ENCODE measurements at places on chromosomes 1 and 21.

GRCh38 chr21:41894511-41894910, 15.4 kb upstream of the PRDM15 start:
- DNase-seq = no peak

- DNase-seq = peak; percentile 34
These were observed 9.7 kb upstream of the KRTAP7-1 start for GRCh38 chr21:30839304-30839703.

GRCh38 chr1:30847358-30847972, 61.1 kb downstream of the SDC3 start:
- peak; percentile 63 for DNase-seq

- DNase-seq = no peak
These were observed 6.2 kb downstream of the E2F2 start for GRCh38 chr1:23524716-23525401.

DNA sequence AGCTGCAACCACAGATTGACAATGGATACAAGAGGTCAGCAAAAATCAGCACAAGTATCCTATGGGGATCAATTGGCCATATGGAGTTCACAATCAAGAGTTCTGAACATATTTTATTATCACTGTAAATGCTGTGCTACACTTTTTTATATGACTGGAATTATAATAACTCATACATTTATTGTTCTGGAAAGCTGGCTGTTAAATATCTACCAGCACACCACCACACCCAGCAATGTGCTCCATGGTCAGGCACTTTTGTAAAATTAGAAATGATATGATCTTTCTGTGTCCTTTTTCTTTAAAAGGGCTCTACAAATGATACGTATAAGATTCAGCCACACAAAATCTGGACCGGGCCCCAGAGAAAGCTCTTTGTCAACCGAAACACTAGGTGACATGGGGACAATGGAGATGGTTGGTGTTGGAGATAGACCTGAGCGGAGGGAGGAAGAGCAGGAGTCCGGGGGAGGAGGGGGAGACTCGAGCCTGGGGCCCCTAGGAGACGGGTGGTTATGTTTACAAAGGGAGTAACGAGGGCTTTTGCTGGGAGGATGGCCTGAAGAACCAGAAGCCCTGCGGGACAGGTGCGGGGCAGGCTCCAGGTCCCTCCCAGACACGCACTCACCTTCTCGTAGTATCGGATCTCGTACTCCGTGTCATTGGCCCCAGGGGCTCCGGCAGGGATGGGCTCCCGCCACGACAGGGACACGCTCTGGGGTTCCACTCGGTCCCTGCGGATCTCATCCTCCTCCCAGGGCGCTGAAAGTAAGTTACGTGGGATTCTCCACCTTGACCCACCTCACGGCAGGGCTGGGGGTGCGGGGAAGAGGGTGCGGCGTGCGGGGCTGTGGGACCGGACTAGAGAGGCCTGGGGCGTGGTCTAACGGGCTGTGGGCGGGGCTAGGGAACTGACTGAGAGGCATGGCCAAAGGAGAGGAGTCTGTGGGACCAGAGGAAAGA, 30.0 kb downstream of the EPHA10 start:
- no peak for DNase-seq

DNA sequence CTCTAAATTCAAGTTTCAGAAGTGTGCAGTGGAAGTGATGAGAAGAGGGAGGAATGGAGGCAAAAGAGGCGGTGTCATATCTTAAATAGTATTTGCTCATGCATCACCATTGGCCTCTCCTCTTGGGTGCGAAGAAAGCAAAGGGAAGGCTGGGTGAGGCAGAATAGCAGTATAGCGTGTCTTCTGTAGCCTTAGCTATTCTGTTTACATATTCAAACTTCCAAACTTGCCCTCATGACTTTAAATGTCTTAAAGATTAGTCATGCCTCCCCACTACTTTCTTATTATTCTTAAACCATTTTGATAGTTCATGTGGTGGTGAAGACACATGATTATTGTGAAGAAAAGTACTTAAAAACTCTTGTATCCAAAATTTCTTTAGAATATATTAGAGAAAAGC, 104.6 kb upstream of the TENT5C start:
- DNase-seq = peak; percentile 3

- DNase-seq = peak; percentile 37
These were observed 67.6 kb downstream of the TBX19 start for GRCh38 chr1:168348146-168348709.

- DNase-seq = no peak
These were observed 176.4 kb upstream of the KAZN start for GRCh38 chr1:14421977-14422609.

GRCh38 chr1:209728466-209728865, 23.8 kb downstream of the HSD11B1 start:
- DNase-seq = no peak

- DNase-seq = peak; percentile 57
These were observed at the start of gene RNF2 for GRCh38 chr1:185044981-185045813. Gene RNF2 (plus strand): TSS chr1:185045558. CDS start chr1:185087554, 41,996 bp downstream.

DNA sequence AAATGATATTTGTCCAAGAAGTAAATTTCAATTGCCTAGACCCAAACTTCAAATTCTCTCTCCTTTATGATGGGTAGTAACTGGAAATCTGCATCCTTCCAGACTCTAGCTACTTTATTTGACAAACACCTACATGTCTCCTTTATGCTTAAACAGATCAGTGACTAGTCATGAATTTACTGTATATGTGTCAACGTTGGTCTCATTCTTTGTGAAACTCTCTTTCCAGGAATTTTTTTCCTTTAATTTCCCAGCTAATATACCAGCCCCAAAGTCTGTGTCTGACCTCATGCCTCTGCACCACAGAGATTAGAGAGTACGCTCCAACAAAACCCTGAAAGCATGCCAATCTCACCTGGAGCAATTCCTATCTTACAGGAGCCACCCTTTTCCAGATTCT, 811.2 kb upstream of the NCAM2 start:
- DNase-seq = no peak

DNA sequence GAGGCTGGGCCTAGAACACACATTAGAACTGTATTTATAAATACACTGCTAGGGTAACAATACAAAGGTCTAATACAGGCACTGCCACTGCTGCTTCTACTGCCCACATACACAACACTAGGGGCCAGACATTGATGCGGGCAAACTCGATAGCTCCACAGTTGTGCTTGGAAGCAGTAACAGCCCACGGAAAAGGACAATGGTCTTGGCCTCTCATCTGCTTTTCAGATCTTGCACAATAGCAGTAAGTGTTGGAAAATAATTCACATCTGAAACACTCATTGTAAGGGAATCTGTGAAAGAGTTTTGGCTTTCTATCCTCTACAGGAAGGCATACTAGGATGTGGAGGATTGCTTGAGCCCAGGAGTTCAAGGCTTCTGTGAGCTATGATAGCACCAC, 6.9 kb upstream of the SPOCD1 start:
- no peak for DNase-seq

- DNase-seq = no peak
These were observed 167.4 kb upstream of the PRMT6 start for GRCh38 chr1:106889059-106889458.

DNA sequence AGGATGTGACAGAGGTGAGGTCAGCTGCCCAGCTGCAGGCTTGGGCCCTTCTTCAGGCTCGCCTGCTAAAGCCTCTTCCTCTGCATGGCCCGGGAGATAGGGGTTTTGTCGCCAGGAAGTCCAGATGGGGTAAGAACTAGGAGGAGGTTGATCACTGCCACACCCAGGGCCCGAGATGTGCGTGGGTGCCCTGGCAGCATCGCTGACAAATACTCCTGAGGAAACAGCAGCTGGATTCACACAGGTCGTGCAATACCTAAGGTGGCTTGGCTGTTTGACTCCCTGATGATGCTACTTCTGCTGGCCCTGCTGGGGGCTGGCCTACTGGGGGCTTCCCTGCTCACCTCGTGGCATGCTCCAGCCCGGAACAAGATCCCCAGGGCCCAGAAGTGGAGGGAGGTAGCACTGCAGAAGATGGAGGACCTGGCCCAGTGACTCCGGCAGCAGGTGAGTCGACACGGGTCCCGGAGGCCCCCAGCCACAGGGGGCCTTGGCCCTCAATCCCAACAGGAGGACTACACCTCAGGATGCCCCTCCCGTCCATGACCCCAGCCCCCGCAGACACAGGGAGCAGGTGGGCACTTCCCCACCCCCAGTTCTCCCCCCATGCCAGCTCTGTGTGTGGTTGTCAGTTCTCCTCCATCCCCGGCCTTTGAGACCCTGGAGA, 29.6 kb downstream of the FAAH start:
- DNase-seq = no peak

DNA sequence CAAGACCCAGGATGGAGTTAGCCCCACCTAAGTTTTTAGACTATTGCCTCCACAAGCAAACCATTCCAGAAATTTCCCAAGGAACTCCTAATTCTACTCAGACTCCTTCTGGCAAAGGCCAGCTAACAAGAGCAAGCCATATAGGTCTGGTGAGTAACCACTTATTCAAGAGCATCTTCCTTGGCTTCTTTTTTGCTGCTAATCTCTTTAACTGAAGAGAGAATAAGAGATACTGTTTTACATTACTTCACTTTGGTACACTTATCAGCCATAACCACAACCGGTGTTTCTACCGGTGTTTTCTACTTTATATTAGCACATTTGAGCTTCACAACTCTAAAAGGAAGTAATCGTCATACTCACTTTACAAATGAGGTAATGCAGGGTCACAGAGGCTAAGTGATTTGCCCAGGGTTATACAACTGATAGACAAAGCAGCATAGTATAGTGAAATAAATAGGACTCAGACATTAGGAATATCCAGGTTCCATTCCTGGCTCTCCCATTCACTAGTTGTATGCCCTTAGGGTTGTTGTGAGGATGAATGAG, 1.7 kb upstream of the EPS15 start:
- no peak for DNase-seq

GRCh38 chr1:35603468-35603867, 30.4 kb downstream of the TFAP2E start:
- DNase-seq = no peak

- peak; percentile 54 for DNase-seq
These were observed 3.8 kb upstream of the RGSL1 start for GRCh38 chr1:182446033-182446669.

GRCh38 chr1:245549996-245550719, 395.4 kb downstream of the KIF26B start:
- DNase-seq = no peak
